ENCODE measurements at places on chromosomes 1 and 21.
A peak's percentile ranks its signal among the peaks of the same experiment; 100 is the strongest.

- no peak for DNase-seq
These were observed 12.3 kb downstream of the COLGALT2 start for GRCh38 chr1:184025242-184025675.

DNA sequence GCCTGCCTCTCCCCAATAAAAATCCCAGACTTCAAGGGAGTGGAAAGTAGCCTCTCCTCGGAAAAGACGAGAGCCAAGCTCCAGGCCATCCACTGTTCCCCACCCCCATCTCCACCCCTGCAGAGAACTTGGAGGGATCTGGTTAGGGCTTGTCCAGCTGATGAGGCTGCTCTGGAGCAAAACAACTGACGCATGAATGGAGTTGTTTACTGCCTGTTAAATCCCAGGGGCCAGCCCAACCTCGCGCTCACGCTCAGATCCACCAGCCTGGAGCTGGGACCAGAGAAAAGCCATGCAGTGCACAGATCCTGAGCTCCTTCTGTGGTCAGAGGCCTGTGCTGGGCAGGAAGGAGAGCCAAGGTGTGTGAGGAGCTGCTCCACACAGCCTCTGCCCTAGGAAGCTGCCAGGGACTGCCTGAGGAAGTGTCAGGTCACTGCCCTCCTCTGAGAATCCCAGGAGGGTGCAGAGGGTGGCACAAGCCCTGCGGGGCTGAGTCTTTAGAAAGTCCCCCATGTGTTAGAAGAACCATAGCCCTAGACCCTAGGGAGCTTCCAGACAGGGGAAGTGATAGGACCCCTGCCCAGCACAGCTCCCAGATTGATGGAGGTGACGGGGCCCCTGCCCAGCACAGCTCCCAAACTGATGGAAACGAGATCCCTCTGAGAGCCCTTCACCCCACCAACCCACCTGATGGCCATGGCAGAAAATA lies 109.0 kb upstream of the IPO9 start:
- no peak for DNase-seq

- no peak for DNase-seq
These were observed 178.0 kb downstream of the CAMTA1 start for GRCh38 chr1:6962996-6963911.

DNA sequence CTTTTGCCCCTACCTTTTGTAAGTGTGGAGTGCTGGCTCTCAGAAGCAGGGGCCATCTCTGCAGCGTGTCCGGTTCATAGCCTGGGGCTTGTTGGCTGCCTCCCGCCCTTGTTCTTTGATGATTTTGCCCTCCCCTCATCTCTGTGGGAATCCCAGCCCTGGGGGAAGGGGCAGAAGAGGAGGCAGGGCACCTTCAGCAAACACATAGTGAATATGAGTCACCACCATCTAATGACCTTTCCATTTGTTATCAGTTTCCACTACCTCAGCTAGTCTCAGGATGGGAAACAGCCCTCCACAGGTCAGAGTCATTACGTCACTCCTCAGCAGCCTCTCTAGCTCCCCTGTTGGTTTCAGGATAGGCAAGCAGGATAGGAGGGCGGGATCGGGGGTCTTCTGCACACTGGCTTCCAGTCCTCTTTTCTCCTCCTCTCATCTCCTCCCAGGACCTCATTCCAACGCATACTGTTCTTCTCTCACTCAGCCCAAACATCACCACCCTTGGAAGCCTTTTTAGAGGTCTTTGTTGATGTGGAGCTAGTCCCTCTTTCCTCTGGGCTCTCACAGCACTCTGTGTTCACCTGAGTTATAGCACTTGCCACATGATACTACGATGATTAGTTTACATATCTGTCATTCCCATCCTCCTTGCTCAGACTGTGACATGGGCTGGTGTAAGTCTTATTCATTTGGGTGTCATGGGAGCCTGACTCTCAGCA lies 15.8 kb downstream of the GADD45A start:
- no peak for DNase-seq

GRCh38 chr1:164611754-164612642 lies 53.0 kb downstream of the PBX1 start:
- DNase-seq = no peak

- DNase-seq = no peak
These were observed 26.8 kb downstream of the EIF4G3 start for GRCh38 chr1:21149855-21150432.

DNA sequence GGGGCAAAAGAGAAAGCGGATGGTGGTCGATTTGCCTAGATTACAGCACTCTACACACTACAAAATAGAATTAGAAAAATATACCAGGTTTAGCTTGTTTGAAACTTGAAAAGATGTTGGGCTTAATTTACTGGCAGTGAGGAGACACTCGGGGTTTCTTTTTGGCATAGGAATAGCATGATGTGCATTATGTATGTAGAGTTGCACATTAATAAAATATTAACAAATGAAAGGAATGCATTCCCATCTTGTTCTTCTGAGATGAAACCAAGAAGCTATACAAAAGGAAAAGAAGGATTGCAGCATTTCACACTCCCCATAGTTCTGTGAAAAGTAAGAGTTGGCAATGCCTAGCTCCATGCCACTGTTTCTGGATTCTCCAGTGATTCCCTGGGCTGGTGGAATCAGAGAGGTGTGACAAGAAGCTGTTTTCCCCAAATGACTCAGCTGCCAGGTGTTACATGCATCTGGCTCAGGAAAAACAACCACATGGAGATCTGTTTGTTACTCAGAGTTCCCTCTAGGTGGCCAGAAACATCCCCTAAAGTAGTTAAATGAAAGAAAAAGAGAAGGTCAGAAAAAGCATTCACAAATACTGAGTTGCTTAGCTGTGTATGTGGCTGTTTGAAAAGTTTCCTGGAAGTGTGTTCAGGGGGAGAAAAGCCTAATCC lies 115.6 kb downstream of the UCK2 start:
- DNase-seq = no peak

GRCh38 chr1:100523038-100523652 lies 14.8 kb upstream of the GPR88 start:
- DNase-seq = peak; percentile 96

DNA sequence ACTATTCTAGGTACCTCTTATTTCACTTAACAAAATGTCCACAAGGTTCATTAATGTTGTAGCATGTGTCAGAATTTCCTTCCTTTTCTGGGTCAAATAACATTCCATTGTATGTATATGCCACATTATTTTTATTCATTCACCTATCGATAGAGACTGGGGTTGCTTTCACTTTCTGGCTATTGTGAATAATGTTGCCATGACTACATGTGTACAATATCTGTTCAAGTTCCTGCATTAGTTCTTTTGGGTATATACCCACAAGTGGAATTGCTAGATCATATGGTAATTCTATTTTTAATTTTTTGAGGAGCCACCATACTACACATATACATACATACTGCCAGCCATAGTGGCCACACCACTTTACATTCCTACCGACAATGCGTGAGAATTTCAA lies 158.4 kb downstream of the ZZZ3 start:
- no peak for DNase-seq

GRCh38 chr1:223712850-223713474 lies 623 bp downstream of the CAPN2 start:
- DNase-seq = no peak

GRCh38 chr21:28253961-28254360 lies 738.7 kb downstream of the LTN1 start:
- DNase-seq = no peak

All from Kasumi-1 (cell line).